ENCODE measurements at places on chromosomes 2 and 18.

DNA sequence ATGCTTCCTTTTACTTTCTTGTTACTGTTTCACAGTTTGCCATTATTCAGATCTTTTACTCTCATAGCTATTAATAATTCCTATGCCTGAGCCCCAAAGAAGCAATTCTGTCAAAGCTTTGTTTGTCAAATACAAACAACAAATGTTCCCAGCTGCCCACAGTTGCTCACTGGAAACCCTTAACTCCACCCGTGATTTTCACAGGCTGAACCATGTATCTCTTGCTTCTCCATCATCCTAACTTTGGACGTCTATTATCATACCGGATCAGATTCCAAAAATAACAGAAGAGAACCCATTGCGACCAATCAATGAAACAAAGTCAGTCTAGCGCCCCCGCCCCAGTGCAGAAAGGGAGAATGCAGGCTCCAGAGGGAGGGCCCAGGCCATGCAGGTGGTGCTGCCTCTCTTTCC, 24.2 kb downstream of the COLEC12 start:
- DNase-seq, result no peak

- DNase-seq, result no peak
Measured at GRCh38 chr2:236993-237539, 26.8 kb downstream of the SH3YL1 start.

GRCh38 chr2:173997753-173998152, 32.6 kb upstream of the SP3 start:
- DNase-seq, result no peak

- no peak for DNase-seq
Measured at GRCh38 chr2:21043744-21044532, at the start of gene APOB. APOB (minus strand) TSS chr2:21044073; CDS start chr2:21043945, 128 bp downstream.

DNA sequence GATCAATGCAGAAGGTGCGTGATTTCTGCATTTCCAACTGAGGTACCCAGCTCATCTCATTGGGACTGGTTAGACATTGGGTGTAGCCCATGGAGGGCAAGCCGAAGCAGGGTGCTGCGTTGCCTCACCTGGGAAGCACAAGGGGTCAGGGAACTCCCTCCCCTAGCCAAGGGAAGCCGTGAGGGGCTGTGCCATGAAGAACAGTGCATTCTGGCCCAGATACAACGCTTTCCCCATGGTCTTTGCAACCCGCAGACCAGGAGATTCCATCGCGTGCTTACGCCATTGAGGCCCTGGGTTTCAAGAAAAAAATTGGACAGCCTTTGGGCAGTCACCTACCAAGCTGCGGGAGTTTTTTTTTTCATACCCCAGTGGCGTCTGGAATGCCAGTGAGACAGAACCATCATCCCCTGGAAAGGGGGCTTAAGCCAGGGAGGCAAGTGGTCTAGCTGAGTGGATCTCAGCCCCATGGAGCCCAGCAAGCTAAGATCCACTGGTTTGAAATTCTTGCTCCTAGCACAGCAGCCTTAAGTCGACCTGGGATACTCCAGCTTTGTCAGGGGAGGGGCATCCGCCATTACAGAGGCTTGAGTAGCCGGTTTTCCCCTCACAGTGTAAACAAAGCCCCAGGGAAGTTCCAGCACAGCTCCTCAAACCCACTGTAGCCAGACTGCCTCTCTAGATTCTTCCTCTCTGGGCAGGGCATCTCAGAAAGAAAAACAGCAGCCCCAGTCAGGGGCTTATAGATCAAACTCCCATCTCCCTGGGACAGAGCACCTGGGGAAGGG, 21.7 kb downstream of the TFPI start:
- DNase-seq, result no peak

GRCh38 chr2:70440621-70441020, 113.0 kb downstream of the TGFA start:
- no peak for DNase-seq

DNA sequence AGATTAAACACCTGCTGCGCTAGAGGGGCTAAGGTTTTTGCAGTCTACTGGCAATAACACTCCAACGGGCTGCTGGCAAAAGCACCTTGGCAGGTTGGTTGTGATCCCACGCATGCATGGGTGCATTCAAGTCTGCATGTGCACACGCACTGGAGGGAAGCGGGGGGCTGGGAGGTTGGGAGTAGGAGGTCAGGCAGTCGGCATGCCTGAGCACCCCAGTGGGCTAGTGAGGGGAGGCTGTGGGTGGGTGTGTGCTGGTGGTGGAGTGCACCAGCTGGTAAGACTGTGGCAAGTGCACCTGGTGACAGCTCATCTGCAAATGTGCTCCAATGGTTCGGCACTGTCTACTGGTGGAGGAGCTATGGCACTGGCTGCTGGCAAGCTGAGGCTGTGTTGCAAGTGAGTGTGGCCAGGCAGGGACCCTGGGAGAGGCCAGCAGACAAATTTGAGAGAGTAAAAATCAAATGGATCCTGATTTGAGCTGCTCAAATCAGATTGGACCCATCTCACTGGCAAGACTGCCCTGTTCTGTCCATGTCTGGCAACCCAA, 460.6 kb upstream of the DSEL start:
- DNase-seq, result no peak

DNA sequence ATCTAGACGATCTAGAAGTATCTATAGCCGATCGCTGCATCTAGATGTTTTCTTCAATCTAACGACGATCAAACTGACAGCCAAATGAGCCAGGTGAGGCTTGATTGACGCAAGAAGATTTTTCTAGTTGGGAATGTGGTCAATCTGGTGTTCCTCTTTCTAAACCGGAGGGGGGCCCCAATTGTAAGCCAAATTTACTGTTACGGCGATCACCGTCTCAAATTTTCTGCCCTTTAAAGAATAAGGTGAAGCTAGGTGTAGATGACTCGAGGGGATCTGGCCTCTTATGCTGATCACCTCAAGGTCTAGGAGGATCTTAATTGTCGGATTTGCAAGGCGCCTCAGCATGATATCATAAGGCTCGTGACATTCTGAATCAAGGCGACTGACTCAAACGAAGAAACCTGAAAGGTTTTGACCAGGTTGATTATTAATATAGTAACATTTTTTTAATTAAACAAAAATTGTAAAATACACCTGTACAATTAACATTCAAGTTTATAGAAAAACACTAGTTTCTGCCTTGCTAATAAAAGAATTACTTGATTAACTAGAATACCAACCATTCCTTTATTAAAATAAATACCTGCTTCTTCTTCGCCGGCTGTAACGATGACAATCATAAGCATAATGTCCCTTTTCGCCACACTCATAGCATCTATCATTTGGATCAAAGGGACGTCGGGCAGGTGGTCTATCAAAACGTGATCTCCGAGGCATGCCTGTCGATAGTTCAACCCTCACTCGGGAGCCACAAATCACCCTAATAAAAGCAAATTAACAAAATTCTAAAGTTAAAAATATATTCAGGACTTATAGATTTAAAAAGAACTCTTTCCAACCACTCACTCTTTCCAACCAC, 2.0 kb downstream of the SRSF7 start:
- no peak for DNase-seq
